Adipocyte (in vitro differentiated cells): ENCODE measurements at places on chromosomes 6 and 20.

DNA sequence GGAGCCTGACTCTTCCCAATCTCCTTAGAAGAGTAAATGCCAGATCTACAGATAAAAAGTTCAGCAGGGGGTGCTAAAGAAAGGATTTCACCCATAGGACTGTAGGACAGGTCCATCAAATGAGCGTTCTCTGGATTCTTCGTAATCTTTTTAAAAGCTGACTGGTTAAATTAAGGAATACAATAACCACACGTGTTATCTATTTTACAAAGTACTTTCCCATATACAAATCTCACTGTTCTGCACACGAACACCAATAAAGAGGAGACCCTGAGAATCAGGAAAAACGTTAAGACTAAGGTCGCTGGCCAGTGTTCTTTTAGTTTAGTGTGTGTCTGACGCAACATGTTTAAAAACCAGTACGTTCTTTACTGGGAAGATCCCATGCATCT, 542 bp downstream of the TUBE1 start:
- DNase-seq: peak; percentile 77

- DNase-seq: no peak
Measured at GRCh38 chr6:48912503-48912902, 550.5 kb downstream of the MMUT start.

DNA sequence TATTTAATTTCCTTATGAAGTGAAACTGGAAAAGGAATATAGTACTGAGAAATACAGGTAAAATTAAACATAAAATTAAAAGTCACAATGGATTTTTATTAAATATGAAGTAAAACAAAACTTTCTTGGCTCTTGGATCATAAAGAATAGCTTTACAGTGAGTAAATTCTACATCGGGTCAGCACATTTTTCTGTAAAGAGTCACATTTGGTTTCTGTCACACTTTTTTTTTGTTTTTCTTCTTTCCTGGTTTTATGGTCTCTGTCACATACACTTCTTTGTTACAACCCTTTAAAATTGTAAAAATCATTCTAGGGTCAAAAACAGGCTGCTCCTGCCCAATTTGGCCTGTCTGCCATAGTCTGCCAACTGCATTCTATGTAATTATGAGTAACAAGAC, 254.4 kb upstream of the POU3F2 start:
- peak; percentile 1 for DNase-seq

- no peak for DNase-seq
Measured at GRCh38 chr6:46715141-46715540, 20.0 kb downstream of the PLA2G7 start.
